G401 (cell line): ENCODE measurements at places on chromosomes 5 and 9. TPM values are rescaled to one million over a fixed set of nuclear protein-coding genes. Genes with fewer than 3 reads are reported as not detected.

The ADGRV1 gene
- not detected in 2 replicates for total RNA-seq

The KCNIP1 gene
- total RNA-seq = not detected in 2 replicates

The PRELID1 gene
- total RNA-seq = 393 and 426 TPM in 2 replicates

The PAM gene
- 1.2 TPM in 1 of 2 replicates, not detected in the other for total RNA-seq

The PALM2AKAP2 gene
- total RNA-seq = not detected in 2 replicates

The PCDHA10 gene
- total RNA-seq = under 0.01 and 0.06 TPM in 2 replicates

DNA sequence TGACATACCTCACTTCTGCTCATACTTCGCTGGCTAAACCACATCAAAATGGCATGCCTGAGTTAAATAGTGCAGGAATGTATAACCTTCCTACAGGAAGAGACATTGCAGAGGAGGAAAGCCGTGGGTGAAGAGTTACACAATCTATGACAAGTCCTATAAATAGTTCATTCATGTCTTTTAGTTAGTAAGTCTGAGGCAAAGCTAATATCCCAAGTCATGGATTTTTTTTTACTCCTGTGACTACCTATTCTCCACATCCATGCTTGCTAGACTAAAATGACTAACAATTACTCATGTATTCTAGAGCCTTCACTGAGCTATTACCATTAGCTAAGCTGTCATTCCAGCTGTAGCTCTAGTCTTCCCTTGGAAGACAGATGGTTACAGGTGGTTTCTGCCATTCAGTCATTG lies 391.3 kb downstream of the NR2F1-AS1 start:
- no peak for DNase-seq

- DNase-seq = peak; percentile 74
Observed at GRCh38 chr9:105157171-105157583, 87.3 kb upstream of the SLC44A1 start.

- DNase-seq = peak; percentile 73
Observed at GRCh38 chr9:89920131-89920530, 315.3 kb downstream of the GADD45G start.

GRCh38 chr5:8289779-8290178 lies 420.8 kb downstream of the MTRR start:
- DNase-seq = no peak

DNA sequence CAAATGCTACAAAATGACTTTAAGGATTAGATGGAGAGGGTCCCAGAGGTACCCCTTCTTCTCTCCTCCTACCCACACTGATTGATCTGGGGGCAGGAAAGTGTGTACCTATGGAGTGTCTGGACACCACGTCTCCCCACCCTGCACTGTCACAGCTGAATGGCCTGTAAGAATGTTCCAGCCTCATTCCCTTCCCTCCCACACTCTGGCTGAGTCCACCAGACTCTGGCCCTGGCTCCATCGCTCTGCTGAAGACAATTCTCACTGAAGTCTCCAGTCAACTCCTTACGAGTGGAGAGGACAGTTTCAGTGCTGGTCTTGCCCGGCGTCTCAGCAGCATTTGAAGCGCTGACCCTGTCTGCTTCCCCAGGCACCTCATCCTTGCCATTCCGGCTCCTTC lies 105.8 kb downstream of the TTLL11 start:
- DNase-seq = no peak

DNA sequence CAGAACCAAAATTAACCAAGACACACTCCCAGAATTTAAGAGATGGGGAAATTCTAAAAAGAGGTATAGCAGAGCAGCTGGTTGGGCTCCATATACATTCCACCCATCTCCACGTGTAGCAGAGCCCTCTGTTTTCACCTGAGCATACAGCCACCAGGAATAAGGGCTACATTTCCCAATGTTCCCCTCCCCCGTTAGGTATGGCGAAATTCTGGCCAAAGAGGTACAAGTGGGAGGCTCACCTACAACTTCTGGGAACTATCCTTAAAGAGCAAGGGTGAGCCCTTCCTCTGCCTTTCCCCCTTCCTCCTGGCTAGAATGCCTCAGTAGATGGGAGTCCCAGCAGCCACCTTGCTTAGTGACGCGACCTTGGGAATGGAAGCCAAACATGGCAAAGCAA lies 5.3 kb upstream of the SAP30L start:
- no peak for DNase-seq

- DNase-seq = no peak
Observed at GRCh38 chr5:51027271-51027670, 356.0 kb upstream of the ISL1 start.

DNA sequence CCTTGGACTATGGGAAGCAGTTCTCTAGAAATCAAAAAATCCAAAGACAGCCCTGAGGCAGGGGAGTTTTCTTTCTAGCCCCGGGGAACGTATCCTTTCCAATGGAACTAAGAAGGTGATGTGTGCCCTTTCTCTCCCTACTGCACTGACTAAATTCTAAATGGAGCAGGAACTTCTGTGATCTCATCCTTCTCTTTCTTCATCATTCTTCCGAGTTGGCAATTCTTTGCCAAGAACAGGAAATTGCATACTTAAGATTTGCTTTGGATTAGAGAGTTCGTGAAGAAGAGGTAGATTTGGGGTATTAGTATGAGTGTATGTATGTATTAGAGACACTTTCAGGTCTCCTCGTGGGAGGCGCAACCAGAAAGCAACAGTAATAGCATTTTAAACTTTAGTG lies 178.0 kb upstream of the PIK3R1 start:
- no peak for DNase-seq

- peak; percentile 69 for DNase-seq
Observed at GRCh38 chr5:61401726-61402125, 69.7 kb downstream of the ZSWIM6 start.

DNA sequence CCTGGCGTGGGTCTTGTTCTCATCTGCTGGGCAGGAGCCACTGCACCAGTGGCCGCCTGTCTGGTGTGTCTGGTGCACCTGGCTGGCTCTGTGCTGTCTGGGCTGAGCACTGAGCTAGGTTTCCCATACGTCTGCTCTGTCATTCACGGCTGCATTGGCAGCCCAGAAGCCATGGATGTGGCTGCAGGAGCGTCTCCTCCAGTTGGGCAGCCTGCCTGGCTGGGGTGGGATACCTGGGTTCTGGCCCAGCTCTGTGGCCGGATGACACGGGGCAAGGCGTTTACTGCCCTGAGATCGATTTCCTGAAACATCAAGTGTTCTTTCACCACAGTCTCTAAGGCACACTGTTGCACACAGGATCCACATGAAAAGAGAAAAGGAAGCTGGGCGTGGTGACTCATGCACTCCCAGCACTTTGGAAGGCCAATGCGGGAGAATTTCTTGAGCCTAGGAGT lies 25.5 kb upstream of the SLC25A51 start:
- DNase-seq = no peak

DNA sequence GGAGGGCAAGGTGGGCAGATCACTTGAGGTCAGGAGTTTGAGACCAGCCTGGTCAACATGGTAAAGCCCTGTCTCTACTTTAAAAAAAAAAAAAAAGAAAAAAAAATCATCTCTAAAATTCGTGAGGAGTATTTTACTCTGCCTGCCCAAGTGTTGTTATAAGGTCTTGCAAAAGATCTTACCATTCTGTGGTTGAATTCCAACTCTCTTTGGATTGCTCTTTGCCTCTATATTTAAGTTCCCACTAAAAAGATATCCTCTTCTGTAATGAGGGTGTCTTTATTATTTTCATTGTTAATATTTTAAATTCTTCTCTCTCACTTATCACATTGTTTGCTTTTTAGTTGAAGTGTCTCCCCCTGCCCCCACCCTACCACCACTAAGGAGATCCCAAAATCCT lies 33.4 kb downstream of the CREBRF start:
- DNase-seq = no peak

GRCh38 chr9:29322240-29322639 lies 1749.0 kb upstream of the C9orf72 start:
- DNase-seq = no peak

DNA sequence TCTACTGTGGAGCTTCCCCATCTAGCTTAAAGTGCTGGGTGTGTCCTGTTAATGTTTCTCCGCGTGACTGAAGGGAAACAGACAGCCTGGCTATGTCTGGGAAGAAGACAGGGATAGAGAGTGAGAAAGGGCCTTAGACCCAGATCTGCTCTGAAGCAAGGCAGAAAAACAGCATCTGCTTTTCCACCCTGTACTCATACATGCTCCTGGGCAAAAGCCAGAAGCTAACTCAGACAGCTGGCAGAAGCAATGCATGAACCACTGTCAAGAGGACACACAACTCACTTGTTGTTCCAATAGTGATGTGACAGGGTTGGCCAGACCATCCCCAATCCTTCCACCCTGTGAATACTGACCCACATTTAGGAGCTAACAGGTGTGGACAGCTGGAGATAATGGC lies 63.3 kb downstream of the DPYSL3 start:
- no peak for DNase-seq
